ENCODE measurements at places on chromosomes 5 and 9.

DNA sequence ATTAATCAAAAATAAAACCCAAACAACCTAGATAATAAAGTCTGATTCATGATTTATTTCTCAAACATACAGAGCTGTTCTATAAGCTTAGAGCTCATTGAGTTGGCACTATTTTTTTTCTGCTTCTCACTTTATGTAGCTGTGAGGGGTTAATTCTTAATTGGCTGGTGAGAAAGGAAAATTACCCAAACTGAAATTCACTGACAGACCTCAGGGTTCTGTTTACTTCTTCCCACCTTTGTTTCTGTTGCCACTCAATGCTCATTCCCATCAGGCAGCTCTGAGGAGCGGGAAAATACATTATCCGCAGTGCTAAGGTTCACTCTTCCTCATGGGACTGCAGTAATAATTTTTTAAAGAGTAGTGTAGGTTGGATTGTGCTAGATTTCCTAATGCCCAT is 139.9 kb downstream of the KCTD16 start:
- DNase-seq: no peak

DNA sequence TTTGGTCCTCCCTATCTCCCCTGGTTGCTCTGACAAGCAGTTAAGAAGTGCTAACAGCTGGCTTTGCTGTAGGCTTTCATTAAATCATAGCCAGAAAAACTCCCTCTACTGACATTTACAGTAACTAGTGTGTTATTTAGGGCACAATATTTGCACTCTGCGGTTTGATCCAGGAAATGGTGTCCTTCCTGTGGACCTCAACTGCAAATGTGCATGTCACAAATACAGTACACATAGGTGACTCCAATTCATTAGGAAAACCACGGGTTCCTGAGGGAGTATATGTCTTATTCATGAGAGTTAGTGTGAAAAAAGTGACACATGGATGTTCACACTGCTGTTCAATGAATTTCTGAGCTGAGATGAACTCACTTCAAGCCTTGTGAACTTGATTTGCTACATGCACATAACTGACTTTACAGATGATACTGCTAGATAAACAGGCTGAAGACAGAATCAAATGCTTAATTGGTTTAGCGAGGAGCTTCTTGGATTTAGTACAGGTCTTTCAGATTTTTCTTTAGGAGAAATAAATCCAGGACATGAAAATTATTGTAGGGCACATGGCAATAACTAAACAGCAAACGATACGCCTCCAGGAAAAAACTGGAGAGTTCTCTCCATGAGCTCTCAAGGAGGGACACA is 281.5 kb downstream of the EFNA5 start:
- DNase-seq: no peak

GRCh38 chr5:119304439-119305211 is 51.2 kb upstream of the TNFAIP8 start:
- DNase-seq: no peak

DNA sequence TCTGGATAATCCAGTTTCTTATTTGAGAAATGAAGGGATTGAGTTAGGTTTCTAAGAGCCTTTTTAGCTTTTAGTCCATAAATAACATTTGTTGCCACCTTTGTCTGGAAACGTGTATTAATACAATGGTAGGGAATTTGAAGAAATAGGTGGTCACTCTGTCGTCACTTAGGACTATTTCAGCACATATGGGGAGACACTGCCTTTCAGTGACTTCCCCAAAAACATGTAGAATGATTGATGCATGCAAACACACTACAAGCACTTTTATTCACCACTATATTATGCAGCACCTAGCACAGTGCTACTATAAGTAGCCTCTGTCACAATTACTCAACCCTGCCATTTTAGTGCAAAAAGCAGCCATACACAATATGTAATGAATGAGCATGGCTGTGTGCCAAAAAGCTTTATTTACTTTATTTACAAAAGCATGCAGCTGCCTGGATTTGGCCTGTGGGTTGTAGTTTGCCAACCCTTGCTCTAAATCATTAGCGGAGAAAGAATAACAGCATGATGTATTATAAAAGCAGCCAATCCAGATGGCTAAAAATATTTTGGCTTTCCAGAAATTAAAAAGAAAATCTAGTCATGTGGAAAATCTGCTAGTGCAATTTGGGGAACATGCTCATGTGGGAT is 154.2 kb upstream of the HMHB1 start:
- no peak for DNase-seq

GRCh38 chr9:2179567-2179966 is 164.4 kb downstream of the SMARCA2 start:
- peak; percentile 30 for DNase-seq

DNA sequence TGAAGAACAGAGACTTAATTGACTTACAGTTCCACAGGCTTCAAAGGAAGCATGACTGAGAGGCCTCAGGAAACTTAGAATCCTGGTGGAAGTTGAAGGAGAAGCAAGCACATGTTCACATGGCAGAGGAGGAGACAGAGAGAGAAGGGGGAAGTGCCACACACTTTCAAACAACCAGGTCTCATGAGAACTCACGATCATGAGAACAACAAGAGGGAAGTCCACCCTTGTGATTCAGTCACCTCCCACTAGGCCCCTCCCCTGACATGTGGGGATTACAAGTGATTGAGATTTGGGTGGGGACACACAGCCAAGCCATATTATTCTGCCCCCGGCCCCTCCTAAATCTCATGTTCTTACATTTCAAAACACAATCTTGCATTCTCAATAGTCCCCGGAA is 19.5 kb downstream of the NR3C1 start:
- no peak for DNase-seq

- DNase-seq: no peak
Measured at GRCh38 chr9:33111631-33112030, 35.2 kb upstream of the SMU1 start.

DNA sequence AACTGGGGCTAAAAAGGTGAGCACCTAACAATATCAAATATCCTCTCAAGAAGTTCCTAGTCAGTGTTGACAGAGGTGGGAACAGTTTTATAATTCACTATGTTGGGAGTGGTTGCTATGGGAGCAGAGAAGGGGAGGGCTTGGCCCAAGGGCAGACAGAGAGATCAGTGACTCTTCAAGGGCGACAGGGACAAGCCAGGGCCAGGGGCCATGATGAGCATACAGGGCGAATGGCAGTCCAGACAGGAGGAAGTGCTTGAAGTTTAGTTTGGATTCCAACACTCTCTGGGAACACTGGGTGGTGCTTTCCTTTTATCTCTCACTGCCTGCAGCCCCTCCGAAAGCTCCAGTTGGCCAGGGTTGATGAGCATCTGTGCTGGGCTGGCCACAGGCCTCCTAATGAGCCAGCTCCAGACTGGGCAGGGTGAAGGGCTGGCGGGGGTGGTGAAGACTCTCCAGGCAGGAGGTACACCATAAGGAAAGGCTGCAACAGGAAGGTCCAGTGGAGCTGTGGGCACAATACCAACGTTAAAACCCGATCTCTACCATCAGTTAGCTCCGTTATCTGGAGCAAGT is 111.3 kb downstream of the TMEM174 start:
- DNase-seq: no peak

- DNase-seq: no peak
Measured at GRCh38 chr5:35304291-35304690, 74.0 kb upstream of the PRLR start.

- no peak for DNase-seq
Measured at GRCh38 chr5:53984971-53985370, 325.4 kb downstream of the ARL15 start.

GRCh38 chr5:163509291-163509951 is 4.0 kb downstream of the MAT2B start:
- peak; percentile 13 for DNase-seq

Measured in hematopoietic multipotent progenitor cell treated with erythropoietin and hydrocortisone succinate and interleukin-3 and kit ligand, for 8 days (in vitro differentiated cells).